Temporal lobe (tissue), 4 donors: ENCODE measurements at places on chromosomes 1 and 21. TPM values are rescaled to one million over a fixed set of nuclear protein-coding genes. Genes with fewer than 3 reads are reported as not detected.

Gene SH2D5
- total RNA-seq: 0.49 TPM

Gene NGF
- total RNA-seq: 0.74 TPM

Gene SHE
- 1.2 TPM for total RNA-seq

Gene FAM151A
- not detected for total RNA-seq

Gene CACHD1
- 17.0 TPM for total RNA-seq

Gene FCGR2B
- total RNA-seq: 0.25 TPM

Gene MRTO4
- 24.8 TPM for total RNA-seq

Gene MYCL
- 7.4 TPM for total RNA-seq

Gene S100A12
- total RNA-seq: 1.7 TPM

Gene ZNF695
- total RNA-seq: 6.9 TPM

Gene OXCT2
- 0.49 TPM for total RNA-seq

Gene FAM177B
- total RNA-seq: not detected
